ENCODE measurements at places on chromosomes 1 and 21. TPM values are rescaled to one million over a fixed set of nuclear protein-coding genes. Genes with fewer than 3 reads are reported as not detected.

DNA sequence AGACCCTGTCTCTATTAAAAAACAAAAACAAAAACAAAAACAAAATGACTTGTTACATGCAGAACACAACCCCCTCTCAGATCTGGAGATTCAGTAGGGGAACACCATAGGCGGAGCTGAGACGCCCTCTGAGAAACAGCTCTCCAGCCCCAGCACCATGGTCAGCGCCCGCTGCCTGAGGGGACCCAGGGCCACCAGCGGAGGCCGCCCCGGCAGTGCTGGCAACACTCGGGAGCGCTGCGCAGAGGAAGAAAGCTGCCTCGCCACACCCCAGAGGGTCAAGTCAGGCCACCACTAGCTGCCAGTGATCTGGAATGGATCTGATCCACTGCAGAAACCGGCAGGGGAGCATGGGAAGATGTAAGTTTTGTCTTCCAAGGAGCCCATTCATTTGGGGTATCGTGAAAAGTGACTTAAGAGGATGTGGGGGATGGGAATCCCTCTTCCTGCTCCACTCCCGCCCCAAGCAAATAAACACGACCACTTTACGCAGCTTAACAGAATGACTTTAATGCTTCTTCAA, 3.1 kb downstream of the ACTA1 start:
- H3K4me3 ChIP-seq, result no peak overlapping the region
- DNase-seq, result no peak
- H3K4me1 ChIP-seq, result no peaks in the 10 kb centered on the region

GRCh38 chr1:214120191-214120590, 132.4 kb downstream of the PROX1 start:
- DNase-seq, result no peak
- no peak overlapping the region for H3K27ac ChIP-seq
- peaks cover 27% of the 10 kb centered on the region for H3K4me1 ChIP-seq
- H3K27me3 ChIP-seq, result no peaks in the 10 kb centered on the region

DNA sequence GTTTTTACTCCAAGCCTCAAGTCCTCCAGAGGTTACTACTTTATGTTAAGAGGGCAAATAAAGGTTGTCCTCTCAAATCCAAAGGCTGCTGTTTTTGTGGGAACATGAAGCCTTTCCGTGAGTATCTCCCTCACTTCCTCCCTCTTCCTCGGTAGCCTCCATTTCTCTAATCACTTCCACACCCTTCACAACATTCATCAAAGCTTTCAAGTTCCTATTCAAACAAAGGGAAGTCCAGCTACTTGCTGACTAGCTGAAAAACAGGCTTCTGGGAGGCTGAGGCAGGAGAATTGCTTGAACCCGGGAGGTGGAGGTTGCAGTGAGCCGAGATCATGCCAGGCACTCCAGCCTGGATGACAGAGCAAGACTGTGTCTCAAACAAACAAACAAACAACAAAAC, 6.6 kb upstream of the CD48 start:
- no peaks in the 10 kb centered on the region for H3K27me3 ChIP-seq
- H3K4me1 ChIP-seq, result no peaks in the 10 kb centered on the region
- no peaks in the 10 kb centered on the region for H3K36me3 ChIP-seq
- no peak for DNase-seq
- no peak overlapping the region for H3K27ac ChIP-seq
- H3K4me3 ChIP-seq, result no peak overlapping the region

DNA sequence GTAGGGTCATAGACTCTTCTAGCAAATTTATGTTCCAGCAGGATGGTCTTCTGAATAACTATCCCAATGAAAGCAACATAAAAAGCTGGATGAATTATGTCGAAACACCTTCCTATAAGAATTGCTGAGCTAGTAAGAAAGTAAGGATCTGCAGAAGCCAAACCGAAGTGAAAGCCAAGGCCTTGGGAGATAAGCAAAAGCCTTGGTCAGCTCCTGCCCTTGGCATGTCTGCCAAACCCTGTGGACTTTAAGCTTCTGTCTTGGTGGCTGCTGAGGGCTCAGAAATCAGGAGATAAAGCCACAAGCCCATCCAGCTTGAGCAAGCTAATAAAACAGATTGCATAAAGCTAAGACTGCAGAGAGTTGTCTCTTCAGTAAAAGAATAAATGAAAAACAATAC, 81.2 kb upstream of the KCND3 start:
- H3K27me3 ChIP-seq, result no peaks in the 10 kb centered on the region
- H3K36me3 ChIP-seq, result no peaks in the 10 kb centered on the region
- no peaks in the 10 kb centered on the region for H3K4me1 ChIP-seq
- DNase-seq, result no peak
- no peak overlapping the region for H3K27ac ChIP-seq

- H3K36me3 ChIP-seq, result no peaks in the 10 kb centered on the region
- peak overlapping the region; percentile 82 for H3K4me3 ChIP-seq
- DNase-seq, result peak; percentile 79
- H3K27me3 ChIP-seq, result no peaks in the 10 kb centered on the region
- peaks cover 22% of the 10 kb centered on the region for H3K4me1 ChIP-seq
Observed at GRCh38 chr1:58781541-58782177, 2.2 kb downstream of the JUN start.

GRCh38 chr1:207787776-207788175, 35.9 kb downstream of the CD46 start:
- no peak overlapping the region for H3K4me3 ChIP-seq
- no peaks in the 10 kb centered on the region for H3K4me1 ChIP-seq
- no peaks in the 10 kb centered on the region for H3K36me3 ChIP-seq
- no peak overlapping the region for H3K27ac ChIP-seq

DNA sequence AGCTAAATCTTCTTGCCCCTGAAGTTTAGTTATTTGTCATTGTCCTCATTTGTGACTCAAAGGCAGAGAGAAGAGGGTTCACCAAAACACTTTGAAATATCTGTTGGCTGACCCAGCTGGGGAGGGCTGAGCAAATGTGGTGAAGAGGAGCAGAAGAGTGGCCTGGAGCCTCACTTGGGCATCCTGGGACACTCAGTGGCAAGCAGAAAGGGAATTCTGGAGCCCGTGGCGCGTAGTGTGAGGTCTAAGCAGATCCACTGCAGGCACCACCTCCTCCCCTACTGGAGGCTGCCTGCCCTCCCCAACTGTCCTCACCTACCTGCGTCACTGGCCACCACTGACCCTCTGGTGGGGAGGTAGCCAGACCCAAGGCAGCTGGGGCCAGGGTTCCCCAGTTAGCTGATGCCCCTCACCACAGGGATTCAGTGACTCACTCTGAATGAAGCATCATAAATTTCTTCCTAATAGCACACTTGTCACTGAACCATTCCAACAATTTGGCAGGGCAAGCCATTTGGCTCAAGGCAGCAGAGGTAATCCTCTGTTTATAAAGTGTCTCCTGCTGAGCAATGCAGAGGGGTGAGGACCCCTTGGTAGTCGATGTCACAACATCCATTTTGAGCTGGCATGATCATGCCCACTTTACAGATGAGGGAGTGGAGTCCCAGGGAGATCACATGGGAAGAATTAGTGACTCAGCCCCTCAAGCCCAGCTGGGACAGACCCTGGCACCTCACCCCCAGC, 80.3 kb downstream of the NENF start:
- H3K4me3 ChIP-seq, result no peak overlapping the region
- DNase-seq, result no peak
- H3K27me3 ChIP-seq, result no peaks in the 10 kb centered on the region

The CFHR2 gene
- 242 TPM for total RNA-seq

- H3K4me3 ChIP-seq, result no peak overlapping the region
- H3K27me3 ChIP-seq, result no peaks in the 10 kb centered on the region
- peaks cover 16% of the 10 kb centered on the region for H3K36me3 ChIP-seq
- DNase-seq, result no peak
- no peak overlapping the region for H3K27ac ChIP-seq
Observed at GRCh38 chr21:26836528-26836927, 8.7 kb downstream of the ADAMTS1 start.

DNA sequence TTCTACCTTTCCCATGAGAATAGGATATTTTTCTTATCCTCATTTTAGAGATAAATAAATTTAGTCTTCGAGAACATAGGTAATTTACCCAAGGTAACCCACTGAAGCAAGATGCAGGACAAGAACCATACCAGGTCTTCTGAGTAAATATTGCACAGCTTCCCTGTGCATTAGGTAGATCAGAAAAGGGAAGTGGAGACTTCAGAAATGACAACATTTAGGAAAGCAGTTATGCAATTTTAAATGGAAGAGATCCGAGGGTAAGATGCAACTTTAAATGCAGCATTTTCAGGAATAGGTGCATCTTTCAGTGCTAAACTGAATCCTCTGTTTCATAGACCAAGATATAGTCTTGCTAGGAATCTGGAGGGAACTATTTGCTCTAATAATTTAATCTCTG, 206.4 kb upstream of the SGIP1 start:
- no peak overlapping the region for H3K4me3 ChIP-seq
- H3K36me3 ChIP-seq, result no peaks in the 10 kb centered on the region
- no peaks in the 10 kb centered on the region for H3K4me1 ChIP-seq

- H3K4me1 ChIP-seq, result no peaks in the 10 kb centered on the region
- H3K4me3 ChIP-seq, result no peak overlapping the region
- DNase-seq, result no peak
- H3K27me3 ChIP-seq, result no peaks in the 10 kb centered on the region
- no peak overlapping the region for H3K27ac ChIP-seq
Observed at GRCh38 chr1:232553809-232554208, 76.1 kb downstream of the SIPA1L2 start.

DNA sequence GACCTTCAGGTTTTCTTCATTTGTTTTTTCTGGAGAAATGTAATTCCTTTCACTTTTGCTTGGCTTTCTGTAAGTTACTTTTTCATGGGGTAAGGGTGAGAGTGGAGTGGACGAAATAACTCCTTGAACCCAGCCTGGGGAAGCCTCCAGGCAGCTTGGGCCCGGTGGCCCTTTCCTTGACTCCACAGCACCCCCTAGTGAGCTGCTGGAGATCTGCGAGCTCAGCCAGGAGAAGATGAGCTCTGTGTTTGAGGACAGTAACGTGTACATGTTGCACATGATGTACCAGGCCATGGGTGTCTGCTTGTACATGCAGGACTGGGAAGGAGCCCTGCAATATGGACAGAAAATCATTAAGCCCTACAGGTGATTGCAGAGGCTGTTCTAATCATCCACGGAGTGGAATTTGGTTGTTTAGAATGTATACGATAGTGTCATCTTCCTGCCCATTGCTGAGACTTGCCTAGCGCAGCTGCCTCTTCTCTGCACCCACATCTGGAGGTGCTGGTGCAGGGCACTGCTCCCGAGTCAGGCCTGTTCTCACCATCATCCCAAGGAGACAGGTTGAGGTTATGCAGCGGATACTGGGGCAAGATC, 51.0 kb downstream of the SMYD2 start:
- no peak for DNase-seq
- H3K27me3 ChIP-seq, result no peaks in the 10 kb centered on the region
- H3K27ac ChIP-seq, result no peak overlapping the region
- no peaks in the 10 kb centered on the region for H3K36me3 ChIP-seq
- H3K4me3 ChIP-seq, result no peak overlapping the region

- H3K27me3 ChIP-seq, result no peaks in the 10 kb centered on the region
- H3K27ac ChIP-seq, result no peak overlapping the region
- no peak for DNase-seq
- no peak overlapping the region for H3K4me3 ChIP-seq
- no peaks in the 10 kb centered on the region for H3K4me1 ChIP-seq
- H3K36me3 ChIP-seq, result no peaks in the 10 kb centered on the region
Observed at GRCh38 chr1:79259390-79260336, 253.1 kb upstream of the ADGRL4 start.

DNA sequence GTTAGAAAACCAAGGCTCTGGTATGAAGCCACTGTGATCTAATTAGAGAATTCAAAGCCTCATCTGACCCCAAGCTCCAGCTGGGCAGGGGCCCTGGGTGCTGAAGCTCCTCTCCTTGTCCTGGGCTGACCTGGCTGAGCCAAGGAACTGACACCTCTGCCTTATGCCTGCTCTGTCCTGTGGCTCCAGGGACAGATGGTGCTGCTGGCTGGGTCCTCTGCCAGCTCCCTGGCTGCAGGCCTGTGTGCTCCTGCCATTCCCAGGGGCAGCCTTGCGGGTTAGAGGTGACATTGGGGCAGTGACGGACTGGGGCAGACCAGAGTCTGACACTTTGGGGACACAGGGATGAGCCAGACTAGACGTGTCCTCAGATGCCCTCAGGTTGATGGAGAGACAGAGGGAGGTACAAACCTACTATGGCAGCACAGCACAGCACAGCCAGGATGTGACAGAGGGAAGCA, 11.8 kb downstream of the ACOT11 start:
- H3K27me3 ChIP-seq, result no peaks in the 10 kb centered on the region
- no peak for DNase-seq
- H3K27ac ChIP-seq, result no peak overlapping the region

DNA sequence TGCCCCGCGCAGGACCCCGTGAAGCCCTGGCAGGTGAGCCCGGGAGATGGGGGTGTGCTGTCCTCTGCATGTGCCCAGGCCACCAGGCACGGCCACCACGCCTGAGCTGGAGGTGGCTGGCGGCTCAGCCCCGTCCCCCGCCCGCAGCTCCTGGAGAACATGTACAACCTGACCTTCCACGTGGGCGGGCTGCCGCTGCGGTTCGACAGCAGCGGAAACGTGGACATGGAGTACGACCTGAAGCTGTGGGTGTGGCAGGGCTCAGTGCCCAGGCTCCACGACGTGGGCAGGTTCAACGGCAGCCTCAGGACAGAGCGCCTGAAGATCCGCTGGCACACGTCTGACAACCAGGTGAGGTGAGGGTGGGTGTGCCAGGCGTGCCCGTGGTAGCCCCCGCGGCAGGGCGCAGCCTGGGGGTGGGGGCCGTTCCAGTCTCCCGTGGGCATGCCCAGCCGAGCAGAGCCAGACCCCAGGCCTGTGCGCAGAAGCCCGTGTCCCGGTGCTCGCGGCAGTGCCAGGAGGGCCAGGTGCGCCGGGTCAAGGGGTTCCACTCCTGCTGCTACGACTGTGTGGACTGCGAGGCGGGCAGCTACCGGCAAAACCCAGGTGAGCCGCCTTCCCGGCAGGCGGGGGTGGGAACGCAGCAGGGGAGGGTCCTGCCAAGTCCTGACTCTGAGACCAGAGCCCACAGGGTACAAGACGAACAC, 1.8 kb downstream of the TAS1R3 start:
- H3K36me3 ChIP-seq, result peaks cover 3% of the 10 kb centered on the region
- no peak overlapping the region for H3K27ac ChIP-seq
- no peaks in the 10 kb centered on the region for H3K4me1 ChIP-seq
- DNase-seq, result peak; percentile 80
- H3K4me3 ChIP-seq, result no peak overlapping the region

DNA sequence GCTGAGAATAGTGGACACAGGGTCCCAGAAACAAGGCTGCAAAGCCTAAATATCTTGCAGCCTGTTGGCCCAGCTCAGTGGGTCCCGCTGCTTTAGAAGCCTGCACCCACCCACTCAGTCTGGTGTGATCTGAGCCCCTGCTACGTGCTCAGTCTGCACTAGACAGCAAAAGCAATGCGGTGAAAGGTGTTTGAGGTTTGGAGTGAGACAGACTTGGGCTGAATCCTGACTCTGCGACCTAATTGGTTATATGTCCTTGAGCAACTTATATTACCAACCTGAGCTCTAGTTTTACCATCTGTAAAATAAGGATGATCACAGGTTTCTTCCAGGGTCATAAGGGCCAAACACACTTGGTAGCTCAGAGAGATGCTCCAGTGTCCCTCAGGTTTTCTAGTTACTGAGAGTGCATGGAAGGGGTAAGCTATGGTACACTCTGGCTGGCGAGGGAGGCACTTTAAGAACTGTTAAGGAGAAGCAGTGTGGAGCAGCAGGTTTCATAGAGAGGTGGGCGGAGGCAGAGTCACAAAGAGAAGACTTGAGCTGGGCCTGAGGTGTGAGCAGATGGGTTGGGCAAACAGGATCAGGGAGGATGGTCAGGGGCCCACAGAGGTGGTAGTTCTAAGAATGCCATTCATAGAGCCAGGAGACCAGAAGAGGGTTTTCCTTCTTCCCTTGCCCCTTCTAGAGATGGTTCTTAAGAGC, 10.1 kb downstream of the TMEM200B start:
- no peak for DNase-seq
- no peak overlapping the region for H3K4me3 ChIP-seq
- H3K27ac ChIP-seq, result no peak overlapping the region
- H3K4me1 ChIP-seq, result peaks cover 4% of the 10 kb centered on the region

The PLEKHN1 gene
- total RNA-seq, result 0.25 TPM

Measured in right lobe of liver (tissue), 6 donors.